Stimulated activated CD4-positive, alpha-beta T cell treated with anti-CD3 and anti-CD28 coated beads, Interleukin-4, amount 100 ng/mL, for 24 hours (primary cell): ENCODE measurements at places on chromosomes 2 and 18.

- no peak for DNase-seq
Measured at GRCh38 chr2:207231967-207232366, 66.2 kb upstream of the KLF7 start.

DNA sequence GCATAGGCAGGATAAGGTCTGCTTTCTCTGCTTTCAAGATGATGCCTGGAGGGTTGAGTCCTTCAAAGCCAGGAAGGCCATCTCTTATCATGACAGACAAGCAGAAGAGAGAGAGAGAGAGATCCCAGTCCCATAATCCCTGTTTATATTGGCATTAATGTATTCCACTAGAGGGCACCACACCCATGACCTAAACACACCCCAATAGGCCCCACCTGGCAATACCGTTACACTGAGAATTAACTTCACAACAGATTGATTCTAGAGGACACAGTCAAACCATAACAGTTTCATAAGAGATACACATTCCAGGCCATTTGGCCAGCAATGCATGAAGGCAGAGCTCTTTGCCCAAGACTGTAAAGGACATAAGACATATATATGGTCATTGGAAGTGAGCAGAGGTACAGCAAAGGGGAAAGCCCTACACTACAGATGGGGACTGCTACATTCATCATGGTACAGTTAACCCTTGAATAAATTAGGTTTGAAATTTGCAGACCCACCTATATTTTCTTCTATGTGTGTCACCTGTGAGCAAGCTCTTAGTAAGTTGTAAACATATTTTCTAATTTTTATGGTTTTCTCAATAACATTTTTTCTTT is 1516.1 kb downstream of the RPIA start:
- no peak for DNase-seq

- DNase-seq: no peak
Measured at GRCh38 chr2:143158551-143159485, 29.6 kb downstream of the ARHGAP15 start.

- DNase-seq: no peak
Measured at GRCh38 chr2:222959358-222959757, 92.6 kb upstream of the KCNE4 start.

DNA sequence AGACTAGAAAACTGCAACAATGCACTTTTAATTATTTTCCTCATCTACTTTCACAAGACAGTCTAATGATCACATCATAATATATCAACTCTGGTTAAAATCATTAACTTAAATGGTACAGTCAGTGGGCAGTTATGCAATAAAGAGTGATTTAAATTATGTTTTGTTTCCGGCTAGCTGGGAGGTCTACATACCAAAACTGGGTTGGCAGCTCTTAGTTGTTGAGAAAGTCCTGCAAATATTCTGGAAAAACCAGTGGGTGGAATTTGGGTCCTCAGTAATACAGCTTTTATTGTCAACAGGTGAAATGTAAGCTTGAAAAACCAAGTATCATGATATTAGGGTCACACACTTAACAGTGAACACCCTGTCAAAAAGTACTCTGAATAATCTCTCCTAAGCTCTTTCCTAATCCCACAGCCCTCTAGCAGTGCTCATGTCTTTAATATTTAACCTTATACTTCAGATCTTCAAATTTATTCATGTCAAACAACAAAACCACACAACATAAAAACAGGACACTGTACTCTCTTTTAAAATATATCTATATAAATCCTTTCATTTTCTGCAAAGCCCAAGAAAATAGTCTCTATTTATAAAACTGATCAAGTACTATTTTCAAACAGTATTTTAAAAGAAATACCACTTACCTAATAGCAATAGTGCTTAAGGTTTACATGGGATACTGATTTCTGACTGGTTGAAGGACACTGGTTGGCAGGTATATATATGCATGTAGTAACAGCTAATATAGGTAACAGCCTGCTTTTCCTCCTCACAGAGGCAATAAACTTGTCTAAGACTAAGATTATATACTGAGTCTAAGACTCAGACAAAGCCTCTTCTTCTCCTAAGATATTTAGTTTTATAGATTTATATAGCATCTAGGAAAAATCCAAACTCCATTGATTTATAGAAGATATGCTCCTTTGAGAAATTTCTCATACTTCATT is 103.8 kb downstream of the GAREM1 start:
- DNase-seq: no peak

DNA sequence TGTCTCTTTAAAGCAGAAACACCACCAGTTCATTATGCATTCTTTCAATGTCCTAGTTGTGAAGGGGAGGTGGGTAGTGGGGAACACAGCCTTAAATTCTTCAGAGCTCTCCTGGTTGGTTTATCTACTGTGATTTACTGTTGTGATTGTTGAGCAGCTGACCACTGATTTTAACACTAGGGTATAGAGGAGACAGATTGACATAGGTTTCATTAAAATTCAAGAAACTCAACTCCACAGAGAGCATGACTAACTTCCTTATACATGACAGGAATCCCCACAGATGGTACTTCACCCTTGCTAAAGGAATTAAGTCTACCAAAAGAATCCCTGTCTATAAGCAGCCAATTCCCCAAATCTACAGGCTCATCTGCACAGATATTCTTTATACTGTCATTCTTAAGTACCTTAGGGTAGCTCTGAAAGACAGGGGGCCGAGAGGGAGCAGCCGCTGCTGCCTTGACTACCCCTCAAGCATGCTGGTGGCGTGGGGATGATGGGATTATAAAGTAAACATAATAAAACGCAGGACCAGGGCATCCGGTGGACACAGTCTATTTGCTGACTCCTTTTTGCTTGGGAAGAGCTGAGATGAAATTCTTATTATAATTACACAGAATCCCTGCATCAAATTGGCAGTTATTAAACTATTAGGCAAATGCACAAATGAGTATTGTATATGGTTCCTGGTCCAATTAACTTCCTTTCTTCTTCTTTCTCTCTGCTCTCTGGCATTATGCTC is 1377.6 kb upstream of the PIK3C3 start:
- no peak for DNase-seq

- DNase-seq: no peak
Measured at GRCh38 chr18:62611453-62612288, 88.8 kb downstream of the ZCCHC2 start.

GRCh38 chr2:42053482-42053790 is 5.6 kb downstream of the PKDCC start:
- DNase-seq: no peak

DNA sequence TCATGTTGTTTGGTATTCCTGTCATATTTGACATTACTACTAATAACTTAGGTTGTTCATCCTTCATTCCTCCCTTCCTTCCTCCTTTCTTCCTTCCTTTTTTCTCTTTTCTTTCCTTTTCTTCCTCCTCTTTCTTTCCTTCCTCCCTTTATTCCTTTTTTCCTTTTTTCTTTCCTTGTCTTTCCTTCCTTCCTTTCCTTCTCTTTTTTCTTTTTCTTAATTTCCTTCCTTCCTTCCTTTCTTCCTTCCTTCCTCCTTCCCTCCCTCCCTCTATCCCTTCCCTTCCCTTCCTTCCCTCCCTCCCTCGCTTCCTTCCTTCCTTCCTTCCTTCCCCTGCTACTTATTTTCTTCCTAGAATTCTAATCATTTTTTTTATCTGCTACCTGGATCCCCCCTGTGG is 66.1 kb downstream of the CTNNA2 start:
- no peak for DNase-seq

GRCh38 chr2:1671916-1672315 is 72.4 kb downstream of the PXDN start:
- DNase-seq: no peak

DNA sequence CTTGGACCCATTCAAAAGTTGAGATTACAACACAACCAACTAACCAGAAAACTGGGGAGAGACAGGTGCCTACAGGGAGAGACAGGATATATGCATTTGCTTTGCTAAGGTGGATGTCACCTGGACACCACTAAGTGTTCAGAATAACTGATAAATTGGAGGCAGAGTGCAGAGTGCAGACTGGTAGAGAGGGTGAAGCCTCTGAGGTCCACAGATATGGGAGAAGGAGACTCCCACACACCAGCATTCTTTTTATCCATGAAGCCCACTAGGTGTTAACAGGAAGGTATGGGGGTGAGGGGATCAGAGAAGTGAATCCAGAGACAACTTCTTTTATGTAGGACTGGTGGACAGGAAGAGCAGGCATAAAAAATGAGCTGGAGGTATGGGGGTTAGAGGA is 1310.0 kb upstream of the ZEB2 start:
- no peak for DNase-seq
